ENCODE measurements at places on chromosomes 16 and 17. TPM values are rescaled to one million over a fixed set of nuclear protein-coding genes. Genes with fewer than 3 reads are reported as not detected.

The ZFHX3 gene
- total RNA-seq = 0.90 TPM

The CX3CL1 gene
- 1.4 TPM for total RNA-seq

The CCDC40 gene
- 11.6 TPM for total RNA-seq

The BMERB1 gene
- total RNA-seq = 23.5 TPM

The SRCIN1 gene
- total RNA-seq = 3.8 TPM

The MAF gene
- 2.7 TPM for total RNA-seq

The FAM20A gene
- total RNA-seq = 3.5 TPM

The SEZ6L2 gene
- 43.5 TPM for total RNA-seq

The GPR179 gene
- 0.07 TPM for total RNA-seq

The SEZ6 gene
- 7.8 TPM for total RNA-seq

All from H1 (cell line).